Sciatic nerve (tissue), 2 donors: ENCODE measurements at places on chromosomes 4 and X. TPM values are rescaled to one million over a fixed set of nuclear protein-coding genes. Genes with fewer than 3 reads are reported as not detected.

Gene TBC1D25
- total RNA-seq, result 15.3 TPM

Gene TMSB15A
- total RNA-seq, result not detected

Gene GAGE13
- total RNA-seq, result not detected

Gene IDUA
- 36.7 TPM for total RNA-seq

Gene PCDH10
- 7.1 TPM for total RNA-seq

Gene PPEF2
- 0.22 TPM for total RNA-seq

Gene RIPPLY1
- total RNA-seq, result 0.40 TPM

Gene GPR119
- not detected for total RNA-seq

Gene GSPT2
- 12.2 TPM for total RNA-seq

Gene SPATA18
- 10.8 TPM for total RNA-seq

Gene CHRDL1
- total RNA-seq, result 183 TPM

Gene TMEM128
- 21.1 TPM for total RNA-seq

DNA sequence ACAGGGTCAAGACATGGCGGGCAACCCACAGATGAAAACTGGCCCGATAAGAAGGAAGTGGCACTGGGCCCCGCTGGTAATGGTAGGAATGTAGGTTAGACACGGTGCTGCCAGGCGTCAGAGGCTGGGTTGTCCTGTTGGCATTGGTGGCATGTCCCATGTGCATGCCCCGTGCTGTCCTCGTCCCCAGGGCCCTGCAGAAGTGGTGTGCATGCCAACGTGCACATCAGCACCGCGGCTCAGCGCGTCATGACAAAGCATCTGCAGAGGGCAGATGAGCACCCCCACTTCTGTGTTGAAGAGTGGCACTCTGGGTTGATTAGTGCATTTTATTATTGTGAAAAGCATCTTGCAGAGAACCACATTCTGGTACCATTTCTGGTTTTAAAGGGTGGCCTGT, 35.6 kb downstream of the NELFA start:
- peak; percentile 34 for DNase-seq

GRCh38 chr4:109672169-109672930, 30.9 kb downstream of the CASP6 start:
- DNase-seq, result no peak

- no peak for DNase-seq
Measured at GRCh38 chr4:88583631-88584470, 8.4 kb upstream of the HERC3 start.

- DNase-seq, result no peak
Measured at GRCh38 chr4:30968926-30969325, 248.8 kb downstream of the PCDH7 start.

- peak; percentile 34 for DNase-seq
Measured at GRCh38 chr4:7423801-7424552, 10.8 kb downstream of the PSAPL1 start.

- DNase-seq, result no peak
Measured at GRCh38 chr4:126727461-126727860, 905.3 kb upstream of the INTU start.

DNA sequence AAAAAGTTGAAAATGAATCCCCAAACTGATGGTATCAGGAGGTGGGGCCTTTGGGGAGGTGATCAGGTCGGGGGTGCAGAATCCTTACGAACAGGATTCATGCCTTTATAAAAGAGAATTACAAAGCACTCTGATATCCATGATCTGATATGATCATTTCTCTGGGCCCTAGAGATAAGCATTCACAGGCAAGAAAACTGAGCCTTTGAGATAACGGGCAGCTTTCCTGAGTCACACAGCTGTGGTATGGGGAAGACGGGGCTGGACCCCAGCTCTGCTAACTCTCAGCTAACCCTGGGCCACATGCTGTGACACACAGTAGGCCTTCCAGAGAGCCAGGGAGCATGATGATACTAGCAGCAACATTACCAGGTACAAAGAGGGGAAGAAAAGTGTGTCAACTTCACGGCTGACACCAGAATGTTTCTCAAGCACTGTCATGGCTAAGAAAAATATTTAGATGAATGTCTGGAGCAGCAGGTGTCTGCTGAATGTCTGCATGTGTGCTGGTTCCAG, 85.1 kb downstream of the SLC2A9 start:
- no peak for DNase-seq

DNA sequence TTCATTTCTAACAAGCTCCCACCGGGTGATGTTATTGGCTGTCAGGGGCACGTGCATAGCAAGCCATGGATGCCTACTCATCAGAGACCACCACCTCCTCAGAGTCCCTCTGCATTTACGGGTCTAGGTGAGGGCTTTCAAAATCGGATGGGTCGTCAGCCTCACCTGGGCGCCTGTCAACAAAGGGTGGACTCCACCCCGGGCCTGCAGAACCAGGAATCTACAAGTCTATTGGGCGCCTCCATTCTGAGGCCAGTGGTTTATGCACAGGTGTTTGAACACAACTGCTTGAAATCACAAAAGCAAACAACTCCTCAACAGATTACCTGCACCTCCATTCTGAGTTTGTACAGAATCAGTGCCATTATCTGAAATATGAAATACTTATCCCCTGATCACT, 318.9 kb downstream of the PTTG2 start:
- DNase-seq, result no peak

- DNase-seq, result no peak
Measured at GRCh38 chr4:47334652-47335051, 128.8 kb downstream of the COMMD8 start.

DNA sequence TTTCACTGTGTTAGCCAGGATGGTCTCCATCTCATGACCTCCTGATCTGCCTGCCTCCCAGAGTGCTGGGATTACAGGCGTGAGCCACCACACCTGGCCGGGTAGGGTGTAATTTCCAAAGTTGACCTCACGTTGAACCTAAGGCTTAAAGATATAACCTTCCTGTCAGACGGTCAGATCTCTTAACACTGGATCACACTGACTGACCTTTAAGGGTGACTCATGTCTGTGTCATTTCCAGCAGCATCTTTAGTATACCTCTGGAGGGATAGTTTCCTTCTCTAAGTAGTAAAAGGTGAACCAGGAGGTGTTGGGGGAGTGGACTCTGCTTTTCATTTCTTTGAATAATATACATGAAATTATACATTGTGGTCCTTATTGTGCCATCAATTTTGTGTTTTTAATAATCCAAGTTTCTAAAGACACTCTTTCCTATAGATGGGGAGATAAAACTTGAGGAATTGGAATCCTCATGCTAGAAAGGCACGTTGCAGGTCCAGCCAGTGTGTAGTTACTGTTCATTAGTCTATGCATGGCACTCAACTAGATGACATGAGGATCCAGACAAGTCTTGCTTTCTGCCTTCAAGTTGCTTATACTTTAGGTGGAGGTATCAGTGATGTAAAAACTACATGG, 45.7 kb downstream of the ARHGAP10 start:
- DNase-seq, result no peak
